NCI-H1417 treated with DMSO at 0.1 percent for 48 hours (cell line): ENCODE measurements at places on chromosomes 3 and 15.

GRCh38 chr15:79641841-79642240 lies 209.7 kb downstream of the MINAR1 start:
- no peak for DNase-seq

DNA sequence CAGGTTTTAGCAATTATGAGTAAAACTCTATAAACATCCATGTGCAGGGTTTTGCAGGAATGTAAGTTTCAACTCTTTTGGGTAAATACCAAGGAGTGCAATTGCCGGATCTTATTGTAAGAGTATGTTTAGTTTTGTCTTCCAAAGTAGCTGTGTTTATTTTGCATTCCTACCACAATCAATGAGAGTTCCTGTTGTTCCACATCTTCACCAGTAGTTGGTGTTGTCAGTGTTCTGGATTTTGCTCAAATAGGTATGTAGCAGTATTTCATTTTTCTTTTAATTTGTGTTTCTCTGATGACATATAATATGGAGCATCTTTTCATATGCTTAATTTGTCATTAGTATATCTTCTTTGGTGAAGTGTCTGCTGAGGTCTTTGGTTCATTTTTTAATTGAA lies 185.1 kb upstream of the GALNT15 start:
- no peak for DNase-seq

DNA sequence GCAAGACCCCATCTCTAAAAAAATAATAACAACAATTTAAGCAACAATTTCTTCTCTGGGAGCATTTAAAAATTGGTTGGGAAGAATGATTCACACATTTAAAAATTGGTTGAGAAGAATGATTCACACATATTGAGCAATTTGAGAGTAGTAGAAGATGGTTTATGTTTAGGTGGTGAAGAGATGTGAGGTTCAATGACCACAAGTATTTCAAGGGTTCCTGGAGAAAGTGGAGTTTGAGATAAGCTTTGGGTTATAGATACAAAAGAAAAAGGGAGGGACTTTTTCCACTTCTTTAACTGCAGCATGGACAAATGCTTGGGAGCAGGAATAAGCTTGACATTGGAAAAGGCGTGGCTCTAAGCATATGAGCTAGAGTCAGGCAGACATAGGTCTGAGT lies 145.7 kb upstream of the NPHP3 start:
- no peak for DNase-seq

DNA sequence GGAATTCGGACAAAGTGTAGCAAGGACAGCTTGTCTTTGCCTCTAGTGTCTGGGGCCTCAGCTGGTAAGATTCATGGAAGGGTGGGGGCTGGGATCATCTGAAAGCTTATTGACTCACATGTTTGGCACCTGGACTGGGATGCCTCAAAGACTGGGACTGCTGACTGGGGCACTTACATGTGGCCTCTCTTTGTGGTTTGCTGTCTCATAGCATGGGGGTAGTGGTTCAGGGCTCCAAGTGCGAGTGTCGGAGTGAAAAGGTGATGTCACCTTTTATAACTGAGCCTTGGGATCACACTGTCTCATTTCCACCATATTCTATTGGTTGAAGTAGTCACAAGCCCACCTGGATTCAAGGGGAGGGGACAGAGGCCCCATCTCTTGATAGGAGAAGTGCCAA lies 6.8 kb downstream of the MFSD1 start:
- DNase-seq = no peak

DNA sequence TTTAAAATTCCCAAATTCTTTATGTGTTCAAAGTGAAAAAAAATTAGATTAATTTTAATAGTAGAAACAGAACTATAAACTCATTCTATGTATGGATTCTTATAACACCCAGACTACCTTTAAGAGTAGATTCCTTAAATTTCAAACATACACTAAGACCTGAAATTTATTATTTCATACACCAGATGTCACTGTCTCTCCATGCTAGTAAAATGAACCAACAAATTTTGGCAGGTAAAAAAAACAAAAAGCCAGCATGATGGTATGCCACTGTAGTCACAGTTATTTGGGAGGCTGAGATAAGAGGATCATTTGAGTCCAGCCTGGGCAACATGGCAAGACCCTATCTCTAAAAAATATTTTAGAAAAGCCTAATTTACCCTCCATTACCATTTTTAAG lies 461.3 kb upstream of the NAALADL2 start:
- DNase-seq = no peak

- DNase-seq = no peak
Observed at GRCh38 chr3:46574243-46574646, 8.1 kb upstream of the LRRC2 start.

DNA sequence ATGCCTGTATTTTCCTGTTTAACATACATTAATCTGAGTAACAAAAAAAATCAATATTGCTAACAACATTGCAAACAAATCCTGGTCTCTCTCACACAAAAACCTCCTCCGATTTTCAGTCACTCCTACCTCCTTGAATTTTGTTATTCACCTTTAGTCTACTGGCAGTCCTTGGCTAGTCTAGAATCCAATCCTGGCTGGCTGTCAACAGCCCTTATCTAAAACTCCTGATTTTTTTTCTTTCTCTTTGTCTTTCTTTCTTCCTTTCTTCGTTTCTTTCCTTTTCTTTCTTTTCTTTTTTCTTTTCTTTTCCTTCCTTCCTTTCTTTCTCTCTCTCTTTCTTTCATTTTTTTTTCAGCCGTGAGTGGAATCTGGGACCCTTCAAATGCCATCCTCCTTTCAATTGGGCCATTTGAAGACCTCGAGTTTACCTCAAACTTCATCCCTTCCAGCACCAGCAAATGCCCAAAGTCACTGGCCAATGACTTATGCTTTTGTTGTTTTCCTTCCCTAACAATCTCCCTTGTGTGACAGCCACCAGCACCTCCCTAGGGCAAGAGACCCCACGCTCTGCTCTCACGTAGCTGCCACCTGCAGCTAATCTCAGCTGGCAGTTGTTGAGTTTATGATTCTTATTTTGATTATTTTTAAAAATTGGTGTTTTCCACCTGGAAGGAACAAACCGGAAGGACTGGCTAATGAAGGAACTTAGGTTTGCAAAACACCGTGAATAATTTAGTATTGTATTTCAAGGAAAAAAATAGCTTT lies 6.8 kb upstream of the ONECUT1 start:
- no peak for DNase-seq
